Activated naive CD4-positive, alpha-beta T cell treated with anti-CD3 and anti-CD28 coated beads for 36 hours (primary cell): ENCODE measurements at places on chromosomes 6 and 20.

DNA sequence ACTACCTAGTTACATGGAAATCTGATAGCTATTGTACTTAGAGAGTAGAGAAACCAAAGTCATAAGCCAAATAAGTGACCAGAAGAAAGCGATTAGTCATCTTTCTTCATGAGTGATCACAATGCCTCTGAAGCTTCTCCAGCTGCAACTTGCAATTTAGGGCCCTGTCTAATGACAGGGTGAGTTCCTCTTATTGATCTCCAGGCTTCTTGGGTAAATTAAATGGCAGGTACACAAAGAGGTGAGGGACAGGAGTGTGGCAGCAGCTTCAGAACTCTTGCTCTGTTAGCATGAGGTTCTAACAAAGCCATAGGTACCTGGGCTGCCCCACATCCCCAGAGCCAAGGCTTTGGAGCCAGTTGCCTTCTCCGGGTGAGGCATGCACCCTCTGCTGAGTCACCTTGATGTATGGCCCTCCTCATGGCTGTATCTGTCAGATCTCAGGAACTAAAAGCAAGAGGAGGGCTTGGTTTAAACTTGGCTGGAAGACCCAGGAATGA lies 60.8 kb downstream of the PRDM1 start:
- DNase-seq, result no peak

DNA sequence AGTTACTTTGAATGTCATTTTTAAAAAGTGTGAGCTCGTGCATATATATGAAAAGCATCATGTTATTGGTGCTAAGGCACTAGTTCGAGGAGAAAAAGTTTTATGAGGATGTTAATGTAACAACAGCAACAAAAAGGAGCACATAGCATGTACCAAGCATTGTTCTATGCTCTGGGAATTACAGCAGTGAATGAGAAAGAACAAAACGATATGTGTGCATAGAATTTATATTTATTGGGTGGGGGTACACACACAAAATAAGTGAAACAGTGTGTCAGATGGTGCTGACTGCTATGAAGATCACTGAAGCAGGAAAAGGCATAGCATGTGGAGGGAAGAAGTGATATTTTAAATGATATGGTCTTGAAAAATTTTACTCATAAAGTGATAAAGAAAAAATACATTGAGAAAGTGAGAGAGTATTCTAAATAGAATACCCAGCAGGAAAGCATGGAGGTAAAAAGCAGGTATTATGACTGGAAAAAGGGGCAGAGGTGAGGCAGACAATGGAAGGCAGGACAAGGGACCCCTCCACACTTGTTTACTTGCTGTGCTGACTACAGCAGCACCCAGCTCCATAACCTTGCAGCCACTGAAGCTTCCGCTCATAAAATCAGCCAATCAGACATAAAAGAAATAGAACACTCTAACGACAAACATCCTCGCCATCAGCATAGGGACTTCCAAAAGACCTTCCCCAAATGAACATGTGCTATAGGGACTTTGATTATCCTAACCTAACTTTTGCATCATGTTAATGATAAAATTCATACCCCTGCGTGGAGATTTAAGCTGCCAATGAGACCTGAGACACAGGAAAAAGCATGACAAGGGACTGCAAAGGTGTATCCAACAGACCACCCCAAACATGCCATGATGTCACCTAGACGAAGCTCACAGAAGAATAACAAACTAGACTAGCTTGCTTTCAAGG lies 119.9 kb downstream of the HFE start:
- no peak for DNase-seq

DNA sequence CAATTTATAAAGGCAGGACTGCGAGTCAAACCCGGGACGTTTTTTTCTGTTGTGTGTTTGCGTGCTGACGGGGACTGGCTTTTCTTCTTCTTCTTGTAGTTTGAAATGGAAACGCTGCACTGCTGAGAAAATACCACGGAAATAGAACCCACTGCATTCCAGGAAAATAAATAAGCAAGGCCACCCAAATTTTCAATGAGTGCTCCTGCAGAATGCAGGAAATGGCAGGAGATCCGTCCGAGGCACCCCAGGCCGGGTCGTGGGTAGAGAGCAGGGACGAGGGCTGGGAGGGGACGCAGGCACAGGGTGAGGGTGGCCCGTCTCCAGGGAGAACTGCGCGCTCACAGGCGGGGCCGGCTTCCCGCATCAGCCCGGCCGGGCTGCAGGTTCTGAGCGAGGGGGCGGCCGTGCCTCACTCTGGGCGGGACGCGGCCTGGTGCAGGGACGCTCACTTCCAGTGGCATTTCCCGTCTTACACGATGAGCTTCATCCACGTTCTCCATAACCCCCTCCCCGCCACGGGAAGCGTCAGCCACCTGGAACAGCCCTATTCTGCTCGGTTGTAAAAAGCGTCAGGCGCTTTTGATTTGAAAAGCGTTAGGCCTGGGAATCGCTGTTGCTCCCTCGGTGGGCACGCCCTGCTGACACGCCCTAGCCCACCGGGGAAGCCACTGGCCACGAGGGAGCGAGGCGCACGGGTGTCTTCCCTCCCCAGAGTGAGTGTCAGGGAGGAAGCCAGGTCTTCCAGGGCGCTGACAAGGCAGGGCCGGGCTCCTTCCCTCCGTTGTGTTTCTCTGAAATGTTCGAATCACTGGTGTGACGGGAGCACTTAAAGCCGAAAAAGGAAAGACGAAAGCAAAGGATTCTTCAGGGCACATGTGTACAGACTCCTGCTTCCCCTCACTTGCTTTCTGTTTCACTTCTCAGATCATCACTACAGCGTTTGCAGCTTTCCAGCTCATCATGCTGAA lies 17.9 kb upstream of the EXOC2 start:
- peak; percentile 64 for DNase-seq

GRCh38 chr20:12201289-12201991 lies 283.7 kb downstream of the BTBD3 start:
- no peak for DNase-seq

DNA sequence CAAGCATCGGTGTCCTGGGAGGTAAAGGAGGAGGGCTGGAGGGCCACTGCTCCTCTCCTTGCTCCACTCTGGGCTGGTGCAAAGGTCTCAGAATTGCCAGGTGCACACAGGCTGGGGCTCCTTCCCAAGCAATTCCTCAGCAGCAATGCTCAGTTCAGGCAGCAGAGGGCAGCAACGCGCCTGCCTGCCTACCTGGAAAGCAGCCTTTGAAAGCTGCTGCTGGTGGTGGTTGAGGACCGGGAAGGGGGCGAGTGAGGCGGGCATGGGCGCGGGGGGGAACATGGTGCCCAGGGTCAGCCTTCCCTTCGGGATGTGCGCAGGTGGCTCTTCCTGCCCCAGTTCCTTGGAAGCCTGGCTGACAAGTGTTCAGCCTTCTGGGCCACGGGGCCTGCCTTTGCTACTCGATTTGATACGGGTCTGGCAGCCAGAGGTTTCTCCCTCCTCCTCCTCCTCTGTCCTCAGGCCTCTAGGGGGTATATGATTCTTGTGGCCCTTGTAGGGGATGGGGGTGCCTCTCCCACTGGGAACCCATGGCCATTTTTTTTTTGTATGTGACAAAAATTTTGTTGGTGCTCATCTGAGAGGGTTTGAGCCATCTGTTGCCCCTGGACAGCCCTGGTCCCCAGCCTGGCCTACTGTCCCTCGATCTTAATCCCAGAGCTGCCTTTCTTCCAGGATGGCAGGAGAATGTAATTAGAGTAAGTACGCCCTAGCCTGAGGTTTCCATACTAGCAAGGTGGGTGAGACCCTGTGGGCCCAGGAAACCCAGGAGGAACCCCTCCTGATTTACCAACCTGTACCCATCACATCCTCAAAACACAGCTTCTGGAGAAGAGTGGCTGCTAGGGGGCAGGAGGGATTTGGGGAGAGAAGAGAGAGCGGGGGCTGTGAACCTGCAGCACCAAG lies 20.1 kb downstream of the MRPS18A start:
- DNase-seq, result peak; percentile 90

DNA sequence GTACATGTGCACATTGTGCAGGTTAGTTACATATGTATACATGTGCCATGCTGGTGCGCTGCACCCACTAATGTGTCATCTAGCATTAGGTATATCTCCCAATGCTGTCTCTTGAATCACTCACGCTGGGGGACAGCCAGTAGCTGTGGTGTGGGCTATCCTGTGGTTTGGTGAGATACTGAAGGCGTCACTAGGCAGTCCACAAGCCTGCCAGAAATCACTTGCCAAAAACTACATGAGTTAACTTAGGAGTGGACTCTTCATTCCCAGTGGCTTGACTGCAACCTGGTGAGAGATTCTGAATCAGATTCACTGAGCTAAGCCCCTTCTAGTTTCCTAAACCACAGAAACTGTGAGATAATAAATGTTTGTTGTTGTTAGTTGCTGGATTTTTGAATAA lies 191.3 kb downstream of the TSHZ2 start:
- DNase-seq, result no peak

DNA sequence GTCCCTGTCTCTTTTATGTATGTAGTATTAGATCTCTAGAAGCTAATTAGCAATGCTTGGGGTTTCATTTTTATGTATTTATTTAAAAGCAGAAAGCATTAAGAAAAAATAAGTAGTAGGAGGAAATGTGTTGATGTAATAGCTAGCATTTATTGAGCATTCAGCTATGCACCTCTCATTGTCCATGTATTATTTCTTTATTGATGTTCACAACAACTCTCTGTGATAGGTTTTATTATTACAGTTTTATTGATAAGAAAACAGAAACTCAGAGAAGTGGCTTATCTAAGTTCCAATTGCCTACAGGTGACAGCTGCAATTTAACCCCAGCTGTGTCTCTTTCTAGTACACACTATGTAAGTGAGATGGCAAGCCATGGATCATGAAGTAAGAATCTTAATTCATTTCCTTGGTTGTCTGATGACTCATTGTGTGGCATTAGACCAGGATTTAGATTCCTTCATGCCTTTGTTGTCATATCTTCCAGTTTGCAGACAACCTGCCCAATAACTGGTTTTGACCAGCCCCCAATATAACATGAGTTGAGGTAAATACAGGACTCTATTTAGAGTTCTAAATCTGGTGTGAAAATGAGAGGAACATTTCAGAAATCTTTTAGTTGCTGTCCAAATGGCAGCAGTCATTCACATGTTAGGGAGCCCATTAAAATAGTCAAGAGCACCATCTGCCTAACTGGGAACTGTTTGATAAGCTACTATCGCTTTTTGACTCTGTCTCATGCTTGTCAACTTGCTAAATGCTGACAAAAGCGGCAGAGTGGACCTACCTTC lies 170.8 kb upstream of the PHACTR1 start:
- DNase-seq, result no peak

GRCh38 chr20:19341348-19342053 lies 129.1 kb downstream of the SLC24A3 start:
- DNase-seq, result no peak

DNA sequence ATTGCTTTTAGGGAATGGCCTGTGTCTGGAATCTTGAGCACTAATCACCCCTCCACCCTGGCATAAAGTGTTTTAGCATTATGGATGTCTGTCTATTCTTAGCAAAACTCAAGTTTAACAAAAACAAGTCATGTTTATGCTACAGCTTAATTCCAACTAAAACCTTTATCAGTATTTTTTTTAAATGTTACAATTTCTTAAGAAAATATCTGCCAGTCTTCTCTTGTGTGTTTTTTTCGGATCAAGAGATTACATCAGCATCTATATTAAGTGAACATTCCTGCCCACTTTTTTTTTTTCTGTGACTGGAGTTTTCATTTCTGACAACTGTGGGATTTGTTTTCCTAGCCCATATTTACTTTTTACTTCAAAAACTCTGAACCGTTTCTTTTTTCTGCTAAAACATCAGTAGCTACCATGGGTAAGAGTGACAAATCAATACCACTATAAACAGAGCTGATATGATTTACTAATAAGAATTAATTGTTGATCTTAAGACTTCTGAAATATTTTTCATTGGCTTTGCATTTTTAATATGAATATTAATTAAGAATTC lies 94.3 kb downstream of the EDN1 start:
- no peak for DNase-seq

DNA sequence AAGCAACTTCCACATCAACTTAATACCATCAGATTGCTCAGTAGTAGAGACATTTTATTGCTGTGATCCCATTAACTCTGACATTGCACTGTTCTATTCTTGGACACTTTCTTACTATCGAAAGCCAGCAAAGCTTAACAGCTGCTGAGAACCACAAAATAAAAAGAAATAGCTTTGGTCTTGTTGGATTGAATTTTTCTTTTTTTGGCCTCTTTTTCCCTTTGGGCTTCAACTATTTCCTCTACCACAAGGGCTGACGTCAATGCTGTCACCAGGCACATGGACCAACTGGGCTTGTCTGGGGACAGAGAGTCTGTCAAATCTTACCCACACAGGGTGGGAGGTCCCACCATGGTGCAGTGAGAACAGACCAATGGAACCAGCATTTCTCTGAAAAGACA lies 63.4 kb upstream of the ENPP5 start:
- no peak for DNase-seq

GRCh38 chr6:112337209-112337638 lies 9.9 kb upstream of the RFPL4B start:
- DNase-seq, result no peak

- no peak for DNase-seq
Observed at GRCh38 chr6:142152746-142153145, 5.7 kb downstream of the VTA1 start.

- no peak for DNase-seq
Observed at GRCh38 chr6:30656513-30656912, 9.6 kb downstream of the C6orf136 start.

- DNase-seq, result peak; percentile 73
Observed at GRCh38 chr6:111709615-111710398, 104.1 kb upstream of the TRAF3IP2 start.
